ENCODE measurements at places on chromosomes 1 and 21.

- H3K27ac ChIP-seq = peak overlapping the region; percentile 96
- H3K4me1 ChIP-seq = peaks cover 82% of the 10 kb centered on the region
- peaks cover 52% of the 10 kb centered on the region for H3K36me3 ChIP-seq
- peak overlapping the region; percentile 82 for H3K4me3 ChIP-seq
- no peaks in the 10 kb centered on the region for H3K27me3 ChIP-seq
Measured at GRCh38 chr1:26786437-26787380, 1.0 kb upstream of the PIGV start.

DNA sequence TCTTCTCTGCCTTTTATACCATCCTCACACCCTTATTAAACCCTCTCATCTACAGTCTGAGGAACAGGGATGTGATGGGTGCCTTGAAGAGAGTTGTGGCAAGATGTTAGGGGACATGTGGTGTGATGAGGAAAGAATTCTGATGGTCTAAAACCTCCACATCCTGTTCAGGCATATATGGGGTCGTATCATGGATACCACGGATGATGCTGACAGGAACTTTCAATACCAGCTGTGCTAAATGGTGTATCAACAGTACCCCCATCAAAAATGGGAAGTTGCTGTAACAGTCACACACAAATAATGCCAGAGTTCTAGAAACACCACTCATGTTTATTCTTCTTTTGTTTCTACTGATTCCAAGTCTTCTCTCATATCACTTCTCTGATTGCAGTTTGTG, 12.9 kb downstream of the OR2T6 start:
- DNase-seq = no peak
- no peaks in the 10 kb centered on the region for H3K4me1 ChIP-seq
- H3K27ac ChIP-seq = no peak overlapping the region
- no peaks in the 10 kb centered on the region for H3K36me3 ChIP-seq

GRCh38 chr1:96508233-96508632, 213.4 kb upstream of the PTBP2 start:
- H3K4me3 ChIP-seq = no peak overlapping the region
- no peaks in the 10 kb centered on the region for H3K36me3 ChIP-seq
- H3K4me1 ChIP-seq = no peaks in the 10 kb centered on the region
- H3K27me3 ChIP-seq = no peaks in the 10 kb centered on the region
- DNase-seq = no peak
- H3K27ac ChIP-seq = no peak overlapping the region

DNA sequence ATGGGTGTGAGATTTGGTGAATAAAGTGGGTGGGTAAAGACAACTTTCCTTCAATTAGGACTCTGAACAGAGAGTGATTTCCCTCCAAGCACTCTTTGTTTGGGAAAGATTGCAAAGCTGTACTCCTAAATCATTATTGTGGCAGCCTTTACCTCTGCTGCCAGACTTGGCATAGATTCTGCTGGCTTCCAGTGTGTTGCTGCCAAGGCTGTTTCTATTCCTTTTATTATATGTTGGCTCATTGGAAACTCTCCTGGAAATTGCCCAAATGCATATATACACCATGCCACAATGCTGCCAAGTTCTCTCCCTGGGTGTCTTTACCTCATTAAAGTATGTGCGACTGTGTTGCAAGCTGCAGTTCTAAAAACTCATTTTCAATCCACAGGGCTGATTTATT, 668.0 kb downstream of the MRPL39 start:
- no peaks in the 10 kb centered on the region for H3K4me1 ChIP-seq
- DNase-seq = no peak
- no peak overlapping the region for H3K27ac ChIP-seq
- no peak overlapping the region for H3K4me3 ChIP-seq
- no peaks in the 10 kb centered on the region for H3K36me3 ChIP-seq

GRCh38 chr1:11013160-11013531, 692 bp downstream of the TARDBP start:
- H3K36me3 ChIP-seq = peaks cover 47% of the 10 kb centered on the region
- H3K27ac ChIP-seq = peak overlapping the region; percentile 100
- no peak for DNase-seq
- peak overlapping the region; percentile 86 for H3K4me3 ChIP-seq
- peaks cover 32% of the 10 kb centered on the region for H3K4me1 ChIP-seq

GRCh38 chr1:183689762-183690204, 36.7 kb upstream of the APOBEC4 start:
- no peak overlapping the region for H3K4me3 ChIP-seq
- peaks cover 7% of the 10 kb centered on the region for H3K4me1 ChIP-seq
- no peak overlapping the region for H3K27ac ChIP-seq
- H3K27me3 ChIP-seq = no peaks in the 10 kb centered on the region

DNA sequence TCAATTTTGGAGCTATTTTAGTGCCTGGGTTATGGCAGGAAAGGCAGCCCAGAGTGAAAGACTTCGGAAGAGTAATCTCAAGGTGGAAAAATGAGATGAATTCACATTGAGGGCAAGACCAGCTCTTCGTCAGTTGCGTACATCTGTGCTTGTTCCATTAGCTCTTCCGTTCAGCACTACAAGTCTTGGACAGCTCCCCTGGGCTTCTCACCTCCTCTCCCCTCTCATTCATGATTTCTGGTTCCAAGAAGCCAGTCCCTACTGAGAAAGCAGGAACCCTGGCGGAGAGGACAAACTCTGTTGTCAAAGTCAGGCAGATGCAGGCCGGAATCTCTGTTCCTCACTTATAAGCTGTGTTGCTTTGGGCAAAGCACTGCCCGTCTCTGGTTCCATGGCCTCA, 76.5 kb downstream of the ACTL8 start:
- H3K4me1 ChIP-seq = no peaks in the 10 kb centered on the region
- no peak overlapping the region for H3K4me3 ChIP-seq
- peaks cover 46% of the 10 kb centered on the region for H3K27me3 ChIP-seq
- no peak overlapping the region for H3K27ac ChIP-seq
- no peak for DNase-seq
- no peaks in the 10 kb centered on the region for H3K36me3 ChIP-seq

DNA sequence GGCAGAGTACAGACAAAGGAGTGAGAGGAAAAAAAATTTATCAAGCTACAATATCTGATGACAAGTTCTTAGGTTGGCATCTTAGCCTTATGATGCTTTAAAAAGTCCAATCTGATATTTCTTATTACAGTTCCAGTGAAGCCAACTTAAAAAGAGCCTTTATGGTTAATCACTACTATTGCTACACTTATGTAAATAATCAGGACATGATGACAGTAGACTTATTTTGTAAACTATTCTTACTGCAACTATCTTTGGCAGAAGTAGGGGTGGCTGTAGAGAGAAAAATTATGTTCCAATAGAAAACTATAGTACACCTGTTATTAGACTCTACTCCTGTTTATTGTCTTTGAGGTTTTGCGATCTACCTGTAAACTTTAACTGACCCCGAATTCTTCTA, 25.8 kb upstream of the NUF2 start:
- H3K4me1 ChIP-seq = no peaks in the 10 kb centered on the region
- no peak for DNase-seq
- H3K27me3 ChIP-seq = no peaks in the 10 kb centered on the region
- peaks cover 78% of the 10 kb centered on the region for H3K36me3 ChIP-seq

GRCh38 chr1:234589854-234590620, 19.9 kb downstream of the IRF2BP2 start:
- H3K4me1 ChIP-seq = peaks cover 7% of the 10 kb centered on the region
- peaks cover 2% of the 10 kb centered on the region for H3K27me3 ChIP-seq
- H3K36me3 ChIP-seq = no peaks in the 10 kb centered on the region
- no peak overlapping the region for H3K4me3 ChIP-seq
- no peak for DNase-seq
- H3K27ac ChIP-seq = no peak overlapping the region

- H3K27me3 ChIP-seq = no peaks in the 10 kb centered on the region
- H3K36me3 ChIP-seq = peaks cover 11% of the 10 kb centered on the region
- DNase-seq = no peak
Measured at GRCh38 chr1:48371598-48371997, 100.4 kb downstream of the SPATA6 start.

- peaks cover 22% of the 10 kb centered on the region for H3K4me1 ChIP-seq
- DNase-seq = no peak
- no peaks in the 10 kb centered on the region for H3K27me3 ChIP-seq
Measured at GRCh38 chr1:165884690-165885304, 57.4 kb downstream of the UCK2 start.

GRCh38 chr1:211524521-211524920, 32.6 kb upstream of the RD3 start:
- no peaks in the 10 kb centered on the region for H3K36me3 ChIP-seq
- DNase-seq = no peak
- no peak overlapping the region for H3K27ac ChIP-seq
- no peaks in the 10 kb centered on the region for H3K27me3 ChIP-seq
- peaks cover 10% of the 10 kb centered on the region for H3K4me1 ChIP-seq
- H3K4me3 ChIP-seq = no peak overlapping the region

DNA sequence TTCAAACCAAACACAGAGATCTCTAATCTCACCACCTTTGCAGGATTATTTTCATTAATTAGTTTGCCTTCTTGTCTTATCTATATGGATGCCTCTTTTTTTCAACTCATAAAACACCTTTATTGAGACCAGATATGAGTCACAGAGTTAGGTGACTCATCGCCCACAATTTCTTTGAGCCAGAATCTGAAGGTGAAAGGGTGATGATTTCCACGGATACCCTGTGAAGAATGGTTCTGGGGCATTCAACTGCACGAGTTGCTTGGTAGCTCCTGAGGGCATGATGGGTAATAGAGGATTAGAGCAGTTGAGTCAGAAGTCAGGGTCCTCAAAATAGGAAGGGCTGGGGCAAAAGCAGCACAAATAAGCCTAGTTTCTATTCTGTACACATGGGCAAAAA, 128.2 kb downstream of the TBX19 start:
- DNase-seq = peak; percentile 56
- no peaks in the 10 kb centered on the region for H3K36me3 ChIP-seq
- peaks cover 46% of the 10 kb centered on the region for H3K4me1 ChIP-seq
- H3K27ac ChIP-seq = peak overlapping the region; percentile 89
- peak overlapping the region; percentile 28 for H3K4me3 ChIP-seq

DNA sequence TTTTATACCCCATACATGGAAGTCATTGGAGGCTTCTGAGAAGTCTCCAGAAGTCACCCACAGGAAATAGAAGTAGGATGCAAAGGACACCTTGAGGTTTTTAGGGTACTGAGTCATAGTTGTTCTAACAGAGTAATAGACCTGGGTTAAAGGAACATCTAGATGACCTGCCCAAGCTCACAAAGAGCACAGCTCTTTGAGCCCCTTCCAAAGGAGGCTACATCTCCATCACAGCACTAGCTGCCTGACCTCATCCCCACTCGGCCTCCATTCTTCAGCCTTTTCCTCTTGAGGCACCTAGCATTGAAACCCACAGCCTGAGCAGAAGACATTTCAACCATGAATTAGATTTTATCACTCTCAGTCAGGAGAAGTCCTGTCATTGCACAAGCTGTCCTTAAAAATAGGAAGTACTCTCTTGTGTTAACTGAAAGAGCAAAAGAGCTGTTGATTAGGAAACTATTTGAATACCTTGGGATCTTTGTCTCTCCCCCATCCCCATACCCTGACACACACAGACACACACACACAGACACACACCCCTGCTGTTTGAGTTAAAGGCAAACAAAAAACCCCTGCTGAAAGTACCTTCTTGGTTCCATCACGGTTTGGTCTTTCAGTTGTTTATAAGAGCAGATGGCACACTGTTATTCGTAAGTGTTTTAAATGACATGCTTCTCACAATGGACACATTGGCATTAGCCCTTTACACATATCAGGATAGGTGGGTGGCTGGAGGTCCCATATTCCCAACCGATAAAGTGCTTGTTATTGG, 22.2 kb downstream of the MKNK1 start:
- H3K36me3 ChIP-seq = peaks cover 90% of the 10 kb centered on the region
- DNase-seq = peak; percentile 47
- H3K4me3 ChIP-seq = peak overlapping the region; percentile 53
- peak overlapping the region; percentile 95 for H3K27ac ChIP-seq
- H3K4me1 ChIP-seq = peaks cover 34% of the 10 kb centered on the region
- no peaks in the 10 kb centered on the region for H3K27me3 ChIP-seq

Measured in activated T-cell treated with anti-CD3 and anti-CD28 coated beads, Interleukin-2, amount 50 U/mL, for 24 hours (primary cell).